ENCODE measurements at places on chromosomes 6 and 20.

- DNase-seq = no peak
Observed at GRCh38 chr20:42957018-42957703, 232.5 kb downstream of the PTPRT start.

- DNase-seq = no peak
Observed at GRCh38 chr6:110662490-110663211, 152.6 kb downstream of the CDK19 start.

DNA sequence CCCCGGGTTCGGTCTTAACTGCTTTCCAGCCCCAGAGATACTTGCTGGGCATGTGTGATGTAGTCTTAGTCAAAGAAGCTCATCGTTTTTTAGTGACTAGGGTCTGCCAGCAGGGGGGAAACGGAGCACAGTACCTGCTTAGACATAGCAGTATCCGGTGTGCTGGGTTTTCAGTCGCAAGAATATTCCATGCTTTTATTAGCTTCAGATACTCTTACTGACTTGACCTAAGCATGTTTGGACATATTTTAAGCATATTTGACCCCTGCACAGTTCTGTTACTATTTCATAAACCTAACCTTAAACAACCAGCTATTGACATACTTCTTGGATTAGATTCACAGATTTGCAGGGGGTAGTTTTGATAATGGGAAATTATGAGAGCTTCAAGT lies 3.0 kb downstream of the E2F3 start:
- DNase-seq = no peak

DNA sequence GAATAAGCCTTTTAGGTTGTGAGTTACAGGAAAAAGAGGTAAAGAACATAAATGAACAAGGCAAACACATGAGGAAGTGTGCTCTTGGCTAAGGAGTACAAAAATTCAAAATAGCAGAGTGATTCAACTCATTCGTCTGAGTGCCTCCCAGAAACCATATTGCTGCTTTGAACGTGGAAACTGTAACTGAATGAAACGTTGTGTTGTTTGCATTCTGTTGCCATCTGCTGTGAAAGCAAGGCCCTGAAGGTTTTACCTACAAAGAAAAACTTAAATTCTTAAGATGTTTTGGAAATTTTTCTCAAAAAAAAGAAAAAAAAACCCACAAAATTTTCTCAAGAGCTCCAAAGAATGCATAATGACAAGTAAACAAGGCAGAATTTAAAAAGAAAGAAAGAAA lies 375.4 kb upstream of the HS3ST5 start:
- DNase-seq = no peak

- DNase-seq = peak; percentile 79
Observed at GRCh38 chr6:26571592-26572296, 25.0 kb upstream of the ABT1 start.

GRCh38 chr20:1893721-1894470 lies 1.3 kb upstream of the SIRPA start:
- DNase-seq = no peak

DNA sequence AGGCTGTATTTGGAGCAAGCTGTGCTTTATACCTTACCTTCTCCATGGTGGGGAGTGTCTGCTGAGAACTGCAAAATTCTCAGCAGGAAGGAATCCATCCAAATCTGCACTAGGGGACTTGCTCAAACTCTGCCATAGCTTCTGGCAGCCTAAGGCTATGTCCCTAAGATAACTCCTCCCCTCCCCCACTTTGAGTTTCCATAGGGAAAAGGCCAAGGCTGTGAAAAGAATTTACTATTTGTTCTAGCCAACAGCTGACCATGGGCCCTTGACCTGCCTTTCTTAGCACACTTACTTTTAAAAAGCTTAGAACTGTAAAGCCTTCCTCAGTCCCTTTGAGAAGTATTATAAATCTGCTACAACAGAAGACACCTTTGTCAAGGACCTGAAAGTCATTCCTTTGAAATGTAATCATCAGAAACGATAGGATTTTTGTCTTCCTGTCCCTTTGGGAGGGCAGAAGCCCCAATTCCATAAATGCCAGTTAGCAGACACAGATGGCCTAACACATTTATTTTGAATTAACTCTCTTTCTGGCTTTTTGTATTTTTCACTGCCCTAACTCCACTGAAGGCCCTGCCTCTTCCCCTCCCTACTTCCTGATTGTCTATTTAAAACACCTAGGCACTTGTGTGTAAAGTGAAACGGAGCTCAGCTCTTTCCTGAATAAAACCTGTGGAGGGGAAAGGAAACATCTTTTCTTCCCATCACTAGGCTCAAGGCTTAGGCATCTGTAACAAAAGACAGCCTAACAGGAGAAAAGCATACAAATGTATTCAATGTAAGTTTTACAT lies 157.1 kb downstream of the AKAP7 start:
- DNase-seq = no peak

- DNase-seq = no peak
Observed at GRCh38 chr6:165010556-165011535, 298.6 kb downstream of the C6orf118 start.

- DNase-seq = no peak
Observed at GRCh38 chr20:38957235-38957876, 4.8 kb upstream of the DHX35 start.

DNA sequence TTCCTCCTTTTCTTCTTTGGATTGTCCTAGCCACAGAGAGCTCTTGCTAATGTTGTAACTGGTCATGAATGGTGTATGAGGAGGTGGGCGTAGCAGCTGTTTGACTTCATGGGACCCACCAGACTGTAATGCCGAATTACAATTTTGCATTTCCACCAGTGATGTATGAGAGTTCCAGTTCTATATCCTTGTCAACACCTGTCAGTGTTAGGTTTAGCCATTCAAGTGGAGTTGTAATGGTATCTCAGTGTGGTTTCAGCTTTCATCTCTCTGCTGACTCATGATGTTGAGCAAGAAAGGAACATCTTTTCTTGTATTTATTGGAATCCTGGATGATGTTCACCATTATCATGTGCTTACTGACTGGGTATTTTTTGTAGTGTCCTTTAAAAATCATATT lies 5.1 kb downstream of the IGF2R start:
- no peak for DNase-seq

DNA sequence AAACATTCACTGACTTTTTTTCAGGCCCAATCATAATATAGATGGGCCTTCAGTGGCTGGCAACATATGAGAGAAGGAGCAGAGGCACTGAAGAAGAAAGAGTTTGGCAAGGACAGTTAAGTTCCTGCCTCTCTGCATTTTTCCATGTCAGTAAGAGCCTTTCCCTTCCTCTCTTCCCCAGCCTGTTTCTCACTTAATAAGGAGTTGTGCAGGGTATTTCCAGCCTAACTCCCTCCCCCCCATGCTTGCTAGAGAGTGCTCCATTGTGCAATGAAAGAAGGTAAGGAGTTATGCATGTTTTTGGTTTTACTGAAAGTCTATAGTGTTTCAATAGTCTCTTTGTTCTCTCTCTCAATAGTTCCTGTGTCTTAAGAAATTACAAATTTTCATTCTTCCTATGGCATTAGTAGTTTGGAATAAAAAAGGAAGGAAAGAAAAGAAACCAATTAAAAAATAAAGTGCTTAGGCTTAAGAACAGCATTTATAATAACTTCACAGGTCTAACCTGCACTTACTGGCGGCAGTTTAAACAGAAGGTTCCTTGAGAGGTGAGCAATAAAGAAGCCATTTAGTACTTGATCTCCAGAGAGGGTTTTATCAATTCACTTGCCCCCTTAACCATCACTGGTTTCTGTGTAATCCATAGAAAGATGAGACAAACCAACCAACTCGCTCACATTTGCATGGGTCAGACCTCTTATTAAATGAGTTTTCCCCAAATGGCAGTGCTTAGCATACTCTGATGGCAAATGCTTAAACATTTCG lies 251.1 kb downstream of the PTPRT start:
- DNase-seq = no peak

- no peak for DNase-seq
Observed at GRCh38 chr6:158283304-158283980, 28.8 kb upstream of the TULP4 start.

DNA sequence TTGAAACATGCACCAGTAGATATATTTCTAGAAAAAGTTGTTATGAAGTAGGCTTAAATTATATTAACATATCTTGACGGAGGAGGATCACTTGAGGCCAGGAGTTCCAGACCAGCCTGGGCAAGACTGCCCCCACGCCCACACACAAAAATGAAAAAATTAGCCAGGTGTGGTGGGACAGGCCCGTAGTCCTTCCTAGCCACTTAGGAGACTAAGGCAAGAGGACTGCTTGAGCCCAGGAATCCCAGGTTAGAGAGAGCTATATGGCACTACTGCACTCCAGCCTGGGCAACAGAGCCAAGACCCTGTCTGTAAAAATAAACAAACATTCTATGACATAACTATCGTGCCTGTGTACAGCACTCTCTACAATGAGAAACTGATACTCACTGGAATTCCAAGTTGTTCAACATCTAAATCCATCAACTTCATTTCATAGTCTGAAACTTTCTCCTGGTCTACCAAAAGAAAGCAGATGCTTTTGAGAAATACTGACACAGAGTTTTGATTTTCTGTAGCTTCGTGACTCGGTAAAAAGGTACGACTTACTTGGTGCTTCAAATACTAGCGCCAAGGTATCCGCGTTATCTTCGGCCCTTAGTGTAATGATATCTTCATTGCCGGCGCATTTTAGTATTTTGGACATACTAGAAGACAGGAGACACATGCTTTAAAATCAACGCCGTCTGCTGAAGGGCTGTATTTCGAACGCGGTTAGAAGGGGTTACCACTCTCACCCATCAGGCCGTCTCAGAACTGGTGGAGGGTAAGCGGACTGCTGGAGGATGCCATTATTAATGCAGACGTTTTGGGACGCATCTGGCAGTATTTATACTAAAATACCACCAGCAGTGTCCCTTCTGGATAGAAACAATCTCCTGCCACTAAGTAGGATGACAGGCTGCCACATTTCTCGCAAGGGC lies 1.3 kb downstream of the PCNA start:
- DNase-seq = no peak

GRCh38 chr6:45965792-45966191 lies 49.9 kb downstream of the CLIC5 start:
- DNase-seq = no peak

GRCh38 chr6:73339340-73339739 lies 14.7 kb downstream of the DPPA5 start:
- DNase-seq = no peak

DNA sequence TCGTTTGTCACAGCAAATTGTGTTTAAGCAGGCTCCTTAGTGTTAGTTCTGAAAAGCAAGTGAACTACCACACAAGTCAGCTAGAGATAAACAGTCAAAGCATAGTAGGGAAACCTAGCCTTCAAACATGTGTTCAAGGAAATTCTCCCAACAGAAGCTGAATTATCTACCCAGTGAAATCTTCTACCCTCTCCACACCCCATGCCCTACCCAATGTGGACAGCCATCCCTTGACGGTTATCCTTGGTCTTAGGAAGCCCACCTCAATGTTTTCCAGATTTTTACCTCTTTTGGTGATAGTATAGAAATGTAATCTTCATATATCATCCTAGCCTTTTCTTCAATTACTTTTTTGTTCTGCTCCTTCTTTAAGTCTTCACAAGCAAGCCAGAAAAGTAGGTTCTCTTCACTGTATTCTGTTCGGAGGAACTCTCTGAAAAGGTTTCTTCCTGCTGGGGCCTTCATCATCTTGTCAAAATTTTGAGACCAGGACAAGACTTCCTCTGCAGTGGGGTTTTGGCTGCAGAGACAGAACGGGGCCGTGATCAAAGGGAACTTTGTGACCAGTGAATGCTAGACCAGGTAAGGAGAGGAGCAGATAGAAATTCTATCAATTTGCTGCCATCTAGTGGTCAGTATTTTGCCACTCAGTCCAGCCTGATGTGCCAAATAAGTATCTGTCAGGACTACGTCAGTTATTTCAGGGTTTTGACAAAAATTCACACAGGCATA lies 21.6 kb upstream of the MTRF1L start:
- no peak for DNase-seq

- DNase-seq = no peak
Observed at GRCh38 chr20:50322703-50323131, 132.1 kb downstream of the CEBPB start.

GRCh38 chr6:141426400-141426980 lies 706.2 kb upstream of the GJE1 start:
- DNase-seq = no peak

DNA sequence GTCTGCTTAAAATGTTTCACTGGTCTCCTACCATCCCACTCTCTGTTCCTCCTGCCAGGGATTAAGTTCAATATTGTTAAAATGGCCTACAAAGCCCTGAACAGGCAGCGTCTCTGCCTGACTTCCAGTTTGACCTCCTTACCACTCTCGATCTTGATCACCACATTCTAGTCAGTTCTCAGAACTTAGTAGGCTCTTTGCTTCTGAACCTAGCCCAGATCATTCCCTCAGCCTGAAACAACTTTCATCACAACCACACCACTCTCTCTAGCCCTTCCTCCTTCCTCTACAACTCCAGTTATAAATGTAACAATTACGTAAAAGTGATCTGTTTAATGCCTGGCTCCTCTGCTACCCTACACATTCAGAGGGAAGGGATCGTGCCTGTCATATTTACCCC lies 53.3 kb downstream of the ATG5 start:
- no peak for DNase-seq

DNA sequence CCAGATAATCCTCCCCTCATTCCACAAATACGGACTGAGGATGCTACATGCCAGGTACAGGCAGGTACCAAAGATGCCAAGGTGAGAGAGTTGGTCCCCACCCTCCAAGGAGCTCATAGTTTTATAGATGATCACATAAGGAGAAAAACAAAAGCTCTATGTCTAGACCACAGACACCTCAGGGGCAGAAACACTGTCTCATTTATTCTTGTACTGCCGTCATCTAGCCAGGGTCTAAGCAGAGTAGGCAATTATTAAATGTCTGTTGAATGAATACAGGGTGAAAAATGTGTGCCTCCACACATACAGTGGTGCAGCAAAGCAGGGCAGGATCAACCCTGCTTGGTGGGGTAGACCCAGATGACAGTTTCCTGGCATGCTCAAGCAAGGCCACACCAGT lies 439.8 kb upstream of the JARID2 start:
- DNase-seq = no peak

GRCh38 chr20:16505894-16506293 lies 67.4 kb downstream of the KIF16B start:
- no peak for DNase-seq

- no peak for DNase-seq
Observed at GRCh38 chr6:151425561-151425960, 26.4 kb downstream of the RMND1 start.

GRCh38 chr6:56649053-56649769 lies 6.5 kb upstream of the DST start:
- no peak for DNase-seq

DNA sequence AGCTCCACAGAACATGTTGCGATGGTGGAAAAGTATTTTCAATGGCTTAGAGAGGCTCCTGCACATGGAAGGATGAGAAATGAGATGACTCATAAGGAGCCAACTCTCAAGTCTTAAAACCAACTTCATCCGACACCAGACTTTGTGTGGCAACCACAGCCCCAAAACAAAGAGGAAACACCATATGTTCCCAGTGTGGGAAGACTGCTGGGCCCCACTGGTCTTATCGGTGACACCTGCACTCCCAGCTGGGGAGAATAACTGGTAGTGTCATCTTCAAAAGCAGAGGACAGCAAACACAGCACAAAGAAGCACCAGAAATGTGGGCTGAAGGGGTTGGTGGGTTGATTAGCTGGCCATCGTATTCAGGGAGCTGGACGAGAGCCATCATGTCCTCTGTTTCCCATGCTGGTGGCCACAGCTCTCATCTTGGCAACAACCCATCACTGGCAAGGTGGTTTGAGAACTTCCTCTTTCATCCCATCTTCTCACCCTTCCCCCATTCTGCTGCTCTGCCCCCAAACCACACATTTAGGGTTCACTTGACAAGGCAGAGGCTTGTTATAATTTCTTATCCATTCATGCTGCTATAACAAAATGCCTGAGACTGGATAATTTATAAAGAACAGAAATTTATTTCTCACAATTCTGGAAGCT lies 46.0 kb upstream of the TASP1 start:
- DNase-seq = no peak

GRCh38 chr6:39821742-39822532 lies 29.8 kb downstream of the DAAM2 start:
- no peak for DNase-seq

Data from AG09319 (cell line).